ENCODE measurements at places on chromosomes 5 and 9. TPM values are rescaled to one million over a fixed set of nuclear protein-coding genes. Genes with fewer than 3 reads are reported as not detected.

FGF10 gene
- 0.18 TPM for total RNA-seq

FREM1 gene
- total RNA-seq = 2.8 TPM

CEP78 gene
- 15.5 TPM for total RNA-seq

ADRA1B gene
- total RNA-seq = 4.2 TPM

DMRT3 gene
- not detected for total RNA-seq

EDIL3 gene
- total RNA-seq = 59.7 TPM

BSPRY gene
- total RNA-seq = 1.6 TPM

TNFSF15 gene
- 1.8 TPM for total RNA-seq

- no peak for DNase-seq
Observed at GRCh38 chr5:82074950-82075349, 103.1 kb downstream of the ATG10 start.

DNA sequence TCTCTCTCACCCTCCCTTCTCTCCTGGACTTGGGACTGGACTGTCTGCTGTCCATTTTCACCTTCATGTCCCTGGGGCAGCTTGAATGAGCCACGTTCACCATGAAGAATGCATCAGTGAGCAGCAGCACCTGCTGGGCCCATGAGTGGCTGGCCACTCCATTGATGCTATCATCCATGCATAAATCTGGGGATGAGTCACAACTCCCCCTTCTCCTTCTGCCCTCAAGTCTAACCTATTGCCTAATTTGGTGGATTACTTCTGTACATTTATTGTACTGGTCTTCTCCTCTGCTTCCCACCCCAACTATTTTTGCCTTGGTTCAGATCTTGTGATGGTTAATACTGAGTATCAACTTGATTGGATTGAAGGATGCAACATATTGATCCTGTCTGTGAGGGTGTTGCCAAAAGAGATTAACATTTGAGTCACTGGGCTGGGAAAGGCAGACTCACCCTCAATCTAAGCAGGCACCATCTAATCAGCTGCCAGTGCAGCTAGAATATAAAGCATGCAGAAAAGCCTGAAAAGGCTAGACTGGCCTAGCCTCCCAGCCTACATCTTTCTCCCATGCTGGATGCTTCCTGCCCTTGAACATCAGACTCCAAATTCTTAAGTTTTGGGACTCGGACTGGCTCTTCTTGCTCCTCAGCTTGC lies 46.7 kb downstream of the GDNF start:
- no peak for DNase-seq

DNA sequence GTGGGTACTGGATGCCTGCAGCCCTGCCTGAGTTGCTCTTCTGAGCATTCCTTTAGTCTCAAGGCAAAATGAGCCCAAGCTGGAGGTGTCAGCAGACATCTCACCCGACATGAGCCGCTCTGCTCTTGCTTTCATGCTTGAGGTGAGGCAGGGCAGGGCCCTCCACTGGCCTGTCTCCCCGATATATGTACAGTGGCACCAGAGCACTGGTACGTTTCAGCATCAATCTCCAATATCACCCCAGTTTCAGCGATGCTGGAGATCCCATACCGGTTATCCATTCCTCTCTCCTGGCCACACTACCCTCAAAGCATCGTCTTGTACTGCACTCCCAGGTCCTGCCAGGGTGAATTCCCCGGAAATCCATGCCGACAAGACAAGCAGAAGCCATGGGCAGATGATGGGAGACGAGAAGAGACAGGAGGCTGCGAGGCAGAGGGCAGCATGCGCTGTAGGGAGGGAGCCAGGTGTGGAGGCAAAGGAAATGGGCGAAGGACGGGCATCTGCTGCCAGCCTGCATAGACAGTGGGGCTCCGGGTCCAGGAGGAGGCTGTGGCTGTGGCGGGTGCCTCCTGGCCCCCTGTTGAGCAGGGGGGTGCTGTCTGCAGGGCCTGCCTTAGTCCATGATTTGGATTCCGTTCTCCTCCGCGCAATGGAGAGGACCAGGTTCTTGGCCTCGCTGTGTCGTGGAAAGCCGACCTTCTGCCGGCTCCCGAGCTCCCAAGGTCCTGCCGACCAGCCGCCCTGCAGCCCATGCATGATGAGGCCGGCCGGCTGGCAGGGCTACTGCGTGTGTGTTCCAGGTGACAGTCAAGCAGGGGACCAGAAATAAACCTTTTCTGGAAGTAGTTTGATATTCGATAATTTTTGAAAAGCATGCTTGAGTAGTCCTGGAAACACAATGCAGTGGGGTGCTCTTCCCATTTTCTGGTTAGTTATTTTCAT lies 152.2 kb upstream of the IRX2 start:
- DNase-seq = no peak

GRCh38 chr9:28624771-28625170 lies 1051.5 kb upstream of the C9orf72 start:
- DNase-seq = no peak

DNA sequence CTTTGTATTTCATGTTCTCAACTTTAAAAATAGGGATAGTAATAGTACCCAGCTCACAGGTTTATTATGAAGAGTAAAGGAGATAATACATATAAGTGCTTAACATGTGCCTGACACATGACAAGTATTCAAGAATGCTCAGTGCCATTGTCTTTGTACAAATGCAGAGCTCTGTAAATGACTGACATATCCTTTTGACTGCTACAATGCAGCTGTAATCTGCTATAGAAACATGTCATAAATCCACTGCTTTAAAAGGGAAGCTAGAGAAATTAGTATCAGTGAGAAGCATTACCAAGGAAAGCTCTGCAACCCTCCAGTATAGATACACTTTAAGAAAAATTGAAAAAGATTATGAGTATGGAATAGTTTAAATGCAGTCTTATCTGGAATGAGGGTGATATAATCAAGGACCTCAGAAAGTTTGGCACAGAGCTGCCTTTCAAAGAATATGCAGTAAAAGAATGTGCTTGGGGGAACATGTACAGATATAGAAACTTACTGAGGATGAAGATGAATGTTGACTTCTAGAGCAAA lies 17.9 kb downstream of the ERAP1 start:
- no peak for DNase-seq

DNA sequence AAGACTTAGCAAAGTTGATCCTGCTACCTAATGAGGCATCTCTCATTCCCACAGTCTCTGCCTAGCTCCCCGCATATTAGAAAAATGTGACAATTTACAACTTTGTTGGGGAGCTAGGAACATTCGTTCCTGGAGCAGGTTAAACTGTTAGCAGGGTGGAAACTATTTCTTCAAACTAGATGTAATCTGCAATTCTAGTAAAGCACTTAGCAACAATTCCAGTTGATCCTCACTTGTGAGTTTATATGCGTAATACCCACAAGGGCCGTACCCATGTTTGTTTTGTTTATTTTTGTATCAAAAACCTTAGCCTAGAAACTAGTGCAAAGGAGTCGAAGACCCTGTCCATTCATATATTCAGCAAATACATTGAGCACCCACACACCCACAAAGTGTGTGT lies 175.8 kb upstream of the DMAC1 start:
- DNase-seq = no peak

GRCh38 chr5:73617510-73618279 lies 8.3 kb upstream of the ARHGEF28 start:
- peak; percentile 62 for DNase-seq

- no peak for DNase-seq
Observed at GRCh38 chr5:34740389-34740806, 84.3 kb downstream of the RAI14 start.

DNA sequence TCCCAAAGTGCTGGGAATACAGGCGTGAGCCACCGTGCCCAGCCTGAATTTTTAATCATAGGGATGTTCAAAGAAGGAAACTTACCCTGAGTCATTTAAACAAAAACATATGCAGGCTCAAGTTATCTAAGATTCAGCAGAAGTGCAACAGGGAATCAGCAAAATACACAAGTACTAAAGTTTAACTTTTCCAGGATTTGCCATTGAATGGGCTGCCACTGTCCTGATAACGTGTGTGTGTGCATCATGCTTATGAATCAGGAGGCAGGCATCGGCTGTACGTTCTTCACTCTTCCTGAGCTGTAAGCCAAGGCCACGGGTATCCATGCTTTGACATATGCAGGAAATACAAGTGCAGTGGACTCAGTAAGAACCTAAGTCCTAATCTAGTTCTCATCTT lies 48.8 kb upstream of the FST start:
- DNase-seq = peak; percentile 14

DNA sequence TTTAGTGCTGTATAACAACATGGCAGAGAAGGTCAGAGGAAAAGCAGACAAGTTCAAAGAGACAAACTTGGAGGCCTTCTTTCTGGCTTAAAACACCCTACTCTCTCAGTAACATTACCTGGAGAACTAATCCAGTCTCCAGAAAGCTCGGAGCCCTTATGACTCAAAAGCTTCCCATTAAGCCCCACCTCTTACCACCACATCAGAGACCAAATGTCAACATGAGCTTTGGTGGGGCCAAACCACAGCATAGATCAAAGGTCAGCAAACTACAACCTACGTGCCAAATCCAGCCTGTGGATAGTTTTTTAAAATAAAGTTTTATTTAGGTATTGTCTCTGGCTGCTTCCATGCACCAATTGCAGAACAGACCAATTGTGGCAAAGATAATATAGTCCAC lies 589.9 kb downstream of the DNAH5 start:
- DNase-seq = no peak
